Stimulated activated naive B cell treated with anti-CD40 and anti-IgM and Interleukin-4, amounts not matched to agents 10 μg/mL and 1 μg/mL and 100 μg/mL, for 72 hours (primary cell): ENCODE measurements at places on chromosomes 7 and 10.

GRCh38 chr7:69873512-69873911 lies 275.2 kb downstream of the AUTS2 start:
- DNase-seq, result no peak

GRCh38 chr10:61792921-61793320 lies 108.6 kb upstream of the ARID5B start:
- no peak for DNase-seq

GRCh38 chr7:8433477-8434289 lies at the start of gene NXPH1:
TSS of gene NXPH1 (plus strand) at chr7:8433609.
- no peak for DNase-seq

DNA sequence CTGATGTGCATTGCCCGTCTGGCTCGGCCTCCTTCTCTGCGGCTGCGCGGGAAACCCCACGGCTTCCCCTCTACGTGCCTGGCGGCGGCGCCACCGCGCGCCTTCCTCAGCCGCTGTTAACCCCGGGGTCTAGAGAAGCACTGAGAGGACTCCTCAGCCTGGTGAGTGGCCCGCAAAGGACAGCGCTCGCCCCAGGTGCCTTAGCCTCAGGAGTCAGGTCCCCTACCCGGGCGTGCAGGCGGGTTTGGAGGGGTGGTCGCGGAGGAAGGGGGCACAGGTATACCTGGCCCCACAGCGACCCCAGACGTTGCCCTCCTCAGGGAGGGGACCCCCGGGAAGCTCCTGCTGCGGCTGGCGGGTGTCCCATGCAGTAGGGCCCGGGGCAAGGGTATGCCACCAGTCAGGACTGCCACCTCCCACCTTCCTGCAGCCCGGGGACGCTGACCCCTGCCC lies 51.0 kb downstream of the ARL5B start:
- DNase-seq, result no peak

DNA sequence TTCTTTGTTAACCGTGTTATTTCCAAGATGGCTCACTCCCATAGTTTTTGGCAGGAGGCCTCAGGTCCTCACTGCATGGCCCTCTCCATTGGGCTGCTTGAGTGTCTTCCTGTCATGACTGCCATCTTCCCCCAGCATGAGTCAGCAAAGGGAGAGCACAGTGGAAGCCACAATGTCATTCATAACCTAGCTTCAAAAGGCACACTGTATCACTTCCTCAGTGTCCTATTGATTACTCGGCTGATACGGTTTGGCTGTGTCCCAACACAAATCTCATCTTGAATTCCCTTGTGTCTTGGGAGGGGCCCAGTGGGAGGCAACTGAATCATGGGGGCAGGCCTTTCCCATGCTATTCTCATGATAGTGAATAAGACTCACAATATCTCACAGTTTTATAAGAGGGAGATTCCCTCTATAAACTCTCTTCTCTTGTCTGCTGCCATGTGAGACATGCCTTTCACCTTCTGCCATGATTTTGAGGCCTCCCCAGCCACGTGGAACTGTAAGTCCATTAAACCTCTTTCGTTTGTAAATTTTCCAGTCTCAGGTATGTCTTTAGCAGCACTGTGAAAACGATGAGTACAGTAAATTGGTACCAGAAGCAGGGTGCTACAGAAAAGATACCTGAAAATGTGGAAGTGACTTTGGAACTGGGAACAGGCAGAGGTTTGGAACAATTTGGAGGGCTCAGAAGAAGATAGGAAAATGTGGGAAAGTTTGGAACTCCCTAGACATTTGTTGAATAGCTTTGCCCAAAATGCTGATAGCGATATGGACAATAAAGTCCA lies 106.5 kb downstream of the PRLHR start:
- DNase-seq, result no peak

DNA sequence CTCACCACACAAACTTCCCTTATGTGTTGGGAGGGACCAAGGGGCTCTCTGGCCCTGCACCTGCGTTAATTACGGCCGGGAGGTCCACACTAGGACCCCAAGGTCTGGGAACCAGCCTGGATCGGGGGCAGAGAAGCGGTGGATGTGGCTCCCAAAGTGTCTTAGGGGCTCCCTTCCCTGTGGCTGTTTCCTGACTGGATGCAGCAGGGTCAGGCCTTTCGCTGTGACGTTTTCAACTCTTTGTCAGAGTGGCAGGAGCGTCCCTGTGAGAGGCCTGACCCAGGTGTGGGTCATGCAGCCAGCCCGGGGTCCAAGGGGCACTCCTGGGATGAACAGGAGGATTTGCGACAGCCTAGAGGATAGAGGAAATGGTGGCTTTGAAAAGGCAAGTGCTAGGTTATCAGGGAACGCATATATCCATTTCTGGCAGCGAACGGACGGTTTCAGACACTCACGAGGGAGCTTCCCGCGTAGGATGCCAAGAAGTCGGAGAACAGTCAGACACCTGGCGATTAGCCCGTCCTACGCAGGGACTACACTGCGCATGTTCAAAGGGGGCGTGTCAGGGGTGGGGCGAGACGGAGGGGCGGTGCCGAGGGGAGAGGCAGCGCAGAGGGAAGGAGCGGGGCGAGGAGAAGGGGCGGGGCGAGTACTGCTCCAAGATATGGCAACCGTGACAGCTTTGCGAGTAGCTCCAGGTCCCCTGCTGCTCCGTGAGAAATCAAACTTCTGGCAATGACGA lies 46.2 kb upstream of the ZNF716 start:
- no peak for DNase-seq

DNA sequence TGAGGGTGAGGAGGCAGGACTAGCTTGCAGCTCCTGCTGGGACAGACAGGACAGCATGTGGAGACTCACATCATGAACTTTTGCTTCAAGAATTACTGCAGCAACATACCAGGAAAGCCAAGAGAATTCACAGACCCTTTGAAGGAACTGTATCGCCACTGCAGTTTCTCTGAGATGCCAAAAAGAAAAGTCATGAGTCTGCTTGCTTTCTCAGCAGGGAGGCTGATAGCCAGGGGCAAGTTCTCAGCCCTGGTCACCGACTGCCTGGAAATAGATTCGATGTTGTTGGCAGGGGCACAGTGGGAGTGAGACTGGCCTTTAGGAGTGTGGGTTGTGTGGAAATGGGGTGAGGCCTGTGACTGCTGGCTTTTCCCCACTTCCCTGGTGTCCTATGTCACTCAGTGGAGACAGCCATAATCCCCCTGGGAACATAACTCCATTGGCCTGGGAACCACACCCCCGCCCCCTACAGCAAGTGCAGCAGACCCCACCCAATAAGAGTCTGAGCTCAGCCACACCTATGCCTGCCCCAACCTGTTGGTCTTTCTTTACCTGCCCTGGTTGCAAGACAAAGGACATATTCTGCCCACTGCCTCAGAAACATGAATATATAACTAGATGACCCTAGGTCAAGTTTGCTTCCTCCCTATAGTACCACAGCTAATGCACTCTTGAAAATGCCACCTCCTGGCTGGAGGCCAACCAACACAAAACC lies 1.6 kb upstream of the SAMD9 start:
- no peak for DNase-seq

DNA sequence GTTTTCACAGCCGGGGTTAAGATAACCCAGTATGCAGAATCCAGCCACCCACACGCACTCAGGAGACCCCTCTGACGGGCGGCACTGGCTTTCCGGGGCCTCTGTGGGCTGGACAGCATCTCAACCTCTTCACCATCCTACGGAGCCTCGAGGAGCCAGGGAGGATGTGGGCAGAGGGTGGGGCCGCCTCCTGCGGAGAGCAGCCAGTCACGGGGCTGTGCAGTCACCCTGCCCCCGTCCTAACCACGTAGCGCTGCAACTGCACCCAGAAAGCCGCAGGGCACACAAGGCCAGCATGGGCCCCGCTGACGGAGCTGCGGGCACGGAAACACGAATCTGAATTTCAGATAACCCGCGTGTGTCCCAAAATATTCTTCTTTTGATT lies 270.3 kb downstream of the ELFN1 start:
- DNase-seq, result peak; percentile 88

GRCh38 chr7:12747687-12748306 lies 60.4 kb downstream of the ARL4A start:
- no peak for DNase-seq

DNA sequence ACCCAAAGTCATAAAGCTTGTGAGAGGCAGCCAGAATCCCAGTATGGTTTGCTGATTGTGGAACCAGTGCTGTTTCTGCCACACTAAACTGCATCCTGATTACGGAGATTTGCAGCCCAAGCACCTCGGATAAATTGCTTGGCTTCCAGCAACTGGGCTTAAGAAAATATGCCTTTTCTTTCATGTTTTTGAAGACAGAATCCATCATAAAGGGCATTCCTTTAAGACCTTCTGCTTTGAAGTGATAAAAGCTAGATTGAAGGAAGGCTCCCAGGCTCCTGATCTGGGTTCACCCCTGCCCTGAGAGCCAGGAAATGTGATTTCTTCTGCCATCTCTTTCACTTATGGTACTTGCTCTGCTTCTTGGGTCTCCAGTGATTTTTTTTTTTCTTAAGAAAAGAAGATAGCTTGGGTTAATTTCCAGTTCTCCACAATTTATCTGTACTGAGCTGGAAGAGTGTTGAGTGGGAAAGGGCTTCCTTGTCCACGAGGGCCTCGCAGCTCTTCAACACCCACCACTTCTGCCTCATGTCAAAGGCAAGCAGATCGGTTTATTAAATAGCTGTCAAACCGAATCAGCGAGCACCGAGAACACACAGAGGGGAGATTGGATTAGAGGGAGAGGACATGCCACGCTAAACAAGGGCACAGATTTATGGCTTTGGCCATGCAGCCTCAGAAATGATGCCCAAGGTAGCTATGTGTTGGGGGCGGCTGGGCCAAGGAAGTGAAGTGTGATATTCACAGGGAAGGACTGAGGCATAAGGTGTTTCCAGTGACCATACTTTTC lies 94.9 kb upstream of the TBX20 start:
- no peak for DNase-seq

- no peak for DNase-seq
Observed at GRCh38 chr10:93199191-93199751, 125.6 kb downstream of the CYP26A1 start.

GRCh38 chr10:37700886-37701780 lies 156.3 kb downstream of the ZNF248 start:
- no peak for DNase-seq
